ENCODE measurements at places on chromosomes 1 and 21. TPM values are rescaled to one million over a fixed set of nuclear protein-coding genes. Genes with fewer than 3 reads are reported as not detected.

DNA sequence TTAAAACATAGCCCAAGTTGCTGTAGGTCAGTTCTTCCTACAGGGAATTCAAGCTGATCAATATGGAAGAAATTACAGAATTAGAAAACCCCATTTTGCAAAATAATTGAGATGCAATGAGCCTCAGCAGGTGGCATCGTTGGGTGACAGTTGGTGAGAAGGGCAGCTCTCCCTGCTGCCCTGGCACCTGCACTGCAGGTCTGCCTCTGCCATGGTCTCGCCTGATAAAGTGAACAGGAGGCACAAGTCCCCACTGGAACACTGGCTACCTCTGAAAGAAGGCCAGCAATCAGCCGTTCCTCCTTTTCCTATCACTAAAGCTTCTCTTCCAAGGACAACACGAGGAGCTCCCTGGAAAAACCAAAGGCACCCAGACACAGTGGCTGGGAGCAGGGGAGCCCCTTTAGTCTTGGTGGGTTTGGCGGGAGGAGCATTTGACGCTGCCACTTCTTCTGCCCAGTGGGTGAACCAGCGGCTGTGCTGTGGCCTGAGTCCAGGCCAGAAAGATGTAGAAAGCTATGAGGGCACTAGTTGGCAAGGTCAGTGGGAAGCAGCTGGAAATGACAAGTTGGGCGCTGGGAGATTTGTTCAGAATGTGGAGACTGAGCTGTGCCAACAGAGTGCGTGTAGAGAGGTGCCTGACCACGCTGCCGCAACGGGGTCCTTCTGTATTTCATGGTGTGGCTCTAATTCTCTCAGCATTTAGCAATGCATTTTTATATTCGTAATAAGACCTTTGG, 93.1 kb downstream of the RIPK4 start:
- H3K4me3 ChIP-seq, result no peak overlapping the region
- peaks cover 26% of the 10 kb centered on the region for H3K4me1 ChIP-seq
- H3K36me3 ChIP-seq, result no peaks in the 10 kb centered on the region
- no peaks in the 10 kb centered on the region for H3K27me3 ChIP-seq

- no peaks in the 10 kb centered on the region for H3K36me3 ChIP-seq
- H3K27ac ChIP-seq, result no peak overlapping the region
- no peak for DNase-seq
- H3K27me3 ChIP-seq, result peaks cover 9% of the 10 kb centered on the region
- H3K4me3 ChIP-seq, result no peak overlapping the region
These were observed 115.8 kb upstream of the SLC35F3 start for GRCh38 chr1:233788687-233789086.

- no peak overlapping the region for H3K27ac ChIP-seq
- peaks cover 11% of the 10 kb centered on the region for H3K27me3 ChIP-seq
These were observed 104.8 kb downstream of the NAV1 start for GRCh38 chr1:201643835-201644104.

CHIT1 gene
- 0.13 TPM for total RNA-seq

DNA sequence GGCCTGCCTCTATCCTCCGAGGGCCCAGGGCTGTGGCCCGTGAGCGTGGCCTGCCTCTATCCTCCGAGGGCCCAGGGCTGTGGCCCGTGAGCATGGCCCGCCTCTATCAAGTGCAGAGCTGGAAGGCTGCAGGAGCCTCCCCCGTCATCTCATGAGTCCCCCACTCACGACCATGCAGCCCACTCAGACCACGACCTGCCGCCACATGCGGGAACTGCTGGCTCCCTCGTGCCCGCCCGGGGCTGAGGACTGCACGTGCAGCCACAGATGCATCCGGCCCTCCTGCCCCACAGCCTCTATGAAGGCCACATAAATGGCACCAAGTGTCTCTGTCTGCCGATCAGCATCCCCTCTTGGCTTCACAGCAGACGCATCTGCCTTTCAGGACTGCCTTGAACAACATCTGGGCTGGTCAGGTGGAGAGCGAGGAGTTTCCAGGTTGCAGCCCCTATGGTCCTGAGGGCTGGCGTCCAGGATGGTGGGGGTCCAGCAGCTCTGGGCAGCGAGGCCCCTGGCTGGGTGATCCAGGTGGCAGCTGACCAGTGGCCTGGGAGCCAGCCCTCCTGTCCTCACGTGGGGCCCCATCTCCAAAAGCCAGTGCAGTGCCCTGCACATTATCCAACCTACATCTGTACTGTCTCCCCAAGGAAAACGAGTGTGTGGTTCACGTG, 103.3 kb downstream of the PDE9A start:
- peaks cover 13% of the 10 kb centered on the region for H3K36me3 ChIP-seq
- no peaks in the 10 kb centered on the region for H3K27me3 ChIP-seq
- DNase-seq, result no peak
- H3K27ac ChIP-seq, result no peak overlapping the region

- no peak overlapping the region for H3K27ac ChIP-seq
- H3K4me3 ChIP-seq, result no peak overlapping the region
- DNase-seq, result no peak
- no peaks in the 10 kb centered on the region for H3K27me3 ChIP-seq
- H3K4me1 ChIP-seq, result no peaks in the 10 kb centered on the region
These were observed 36.0 kb upstream of the GNG12 start for GRCh38 chr1:67869233-67869632.

AMY2B gene
- total RNA-seq, result 12.6 TPM

MANEAL gene
- 1.4 TPM for total RNA-seq

Measured in mesothelial cell of epicardium (in vitro differentiated cells).